ENCODE measurements at places on chromosomes 1 and 21.
A peak's percentile ranks its signal among the peaks of the same experiment; 100 is the strongest.

DNA sequence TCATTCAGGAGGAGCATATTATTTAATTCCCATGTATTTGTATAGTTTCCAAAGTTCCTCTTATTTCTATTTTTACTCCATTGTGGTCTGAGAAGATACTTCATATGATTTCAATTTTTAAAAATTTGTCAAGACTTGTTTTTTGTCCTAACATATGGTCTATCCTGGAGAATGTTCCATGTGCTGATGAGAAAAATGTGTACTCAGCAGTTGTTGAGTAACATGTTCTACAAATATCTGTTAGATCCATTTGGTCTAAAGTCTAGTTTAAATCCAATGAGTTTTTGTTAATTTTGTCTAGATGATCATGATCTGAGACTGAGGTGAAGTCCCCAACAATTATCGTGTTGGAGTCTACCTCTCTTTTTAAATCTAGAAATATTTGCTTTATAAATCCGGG lies 14.5 kb downstream of the PSMG1 start:
- no peak for DNase-seq

- DNase-seq: no peak
Measured at GRCh38 chr1:242016479-242016878, 17.6 kb upstream of the MAP1LC3C start.

DNA sequence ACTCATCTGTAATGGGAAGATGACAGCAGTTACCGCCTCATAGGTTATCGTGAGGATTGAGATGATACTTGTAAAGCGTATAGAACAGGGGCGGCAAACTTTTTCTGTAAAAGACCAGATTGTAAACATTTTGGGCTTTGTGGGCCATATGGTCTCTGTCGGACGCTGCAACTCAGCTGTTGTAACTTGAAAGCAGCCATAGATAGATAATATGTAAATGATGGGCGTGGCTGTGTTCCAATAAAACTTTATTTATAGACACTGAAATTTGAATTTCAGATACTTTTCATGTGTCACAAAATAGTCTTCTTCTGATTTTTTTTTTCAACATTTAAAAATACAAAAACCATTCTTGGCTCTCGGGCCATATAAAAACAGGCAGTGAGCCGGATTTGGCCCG lies 15.8 kb downstream of the ACTL8 start:
- no peak for DNase-seq

GRCh38 chr1:30684881-30685795 lies 38.2 kb downstream of the MATN1 start:
- peak; percentile 85 for DNase-seq

Data from upper lobe of left lung (tissue), 6 donors.